Activated CD4-positive, alpha-beta T cell treated with anti-CD3 and anti-CD28 coated beads, Interleukin-2, Interleukin-4, amounts not matched to agents 100 ng/mL and 50 ng/mL, durations not matched to agents 16 hours and 8 hours (primary cell): ENCODE measurements at places on chromosomes 2 and 18.

GRCh38 chr2:170024721-170025120 lies 153.2 kb upstream of the MYO3B start:
- DNase-seq = no peak

- no peak for DNase-seq
These were observed 30.3 kb downstream of the SP3 start for GRCh38 chr2:173934895-173935294.

- no peak for DNase-seq
These were observed 758.4 kb upstream of the GCFC2 start for GRCh38 chr2:76469066-76469465.

DNA sequence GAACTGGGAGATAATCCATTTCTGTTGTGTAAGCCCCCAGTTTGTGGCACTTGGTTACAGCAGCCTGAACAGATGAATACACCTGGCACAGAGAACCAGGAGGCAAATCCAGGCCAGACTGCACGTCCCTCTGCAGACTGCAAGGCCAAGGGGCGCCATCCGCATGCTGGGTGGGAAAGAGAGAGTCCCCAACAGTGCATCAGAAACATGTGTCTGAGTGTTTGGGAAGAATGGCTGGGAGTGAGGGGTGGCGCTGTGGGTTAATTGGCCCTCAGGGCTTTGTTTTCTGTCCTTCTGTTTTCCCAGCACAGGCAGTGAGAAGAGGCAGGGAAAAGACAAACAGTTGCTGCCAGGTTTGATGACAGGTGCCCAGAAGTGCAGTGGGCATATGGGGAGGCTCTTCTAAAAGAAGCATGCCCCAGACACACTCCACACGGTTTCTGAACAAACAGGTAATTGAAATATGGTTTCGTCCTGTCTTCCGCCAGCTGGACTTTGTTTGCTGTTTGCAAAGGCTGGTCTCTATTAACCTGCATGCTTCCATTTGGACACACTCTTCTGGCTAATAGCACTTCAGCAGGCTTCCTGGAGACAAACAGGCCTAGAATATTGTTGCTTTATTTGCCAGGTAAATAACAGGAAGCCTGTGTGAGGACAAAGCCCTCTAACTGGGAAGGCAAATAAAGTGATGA lies 43.4 kb upstream of the SEC11C start:
- DNase-seq = no peak

GRCh38 chr2:104405623-104406022 lies 448.3 kb upstream of the POU3F3 start:
- DNase-seq = no peak

- no peak for DNase-seq
These were observed 154.0 kb downstream of the CALCRL start for GRCh38 chr2:187294043-187294442.

DNA sequence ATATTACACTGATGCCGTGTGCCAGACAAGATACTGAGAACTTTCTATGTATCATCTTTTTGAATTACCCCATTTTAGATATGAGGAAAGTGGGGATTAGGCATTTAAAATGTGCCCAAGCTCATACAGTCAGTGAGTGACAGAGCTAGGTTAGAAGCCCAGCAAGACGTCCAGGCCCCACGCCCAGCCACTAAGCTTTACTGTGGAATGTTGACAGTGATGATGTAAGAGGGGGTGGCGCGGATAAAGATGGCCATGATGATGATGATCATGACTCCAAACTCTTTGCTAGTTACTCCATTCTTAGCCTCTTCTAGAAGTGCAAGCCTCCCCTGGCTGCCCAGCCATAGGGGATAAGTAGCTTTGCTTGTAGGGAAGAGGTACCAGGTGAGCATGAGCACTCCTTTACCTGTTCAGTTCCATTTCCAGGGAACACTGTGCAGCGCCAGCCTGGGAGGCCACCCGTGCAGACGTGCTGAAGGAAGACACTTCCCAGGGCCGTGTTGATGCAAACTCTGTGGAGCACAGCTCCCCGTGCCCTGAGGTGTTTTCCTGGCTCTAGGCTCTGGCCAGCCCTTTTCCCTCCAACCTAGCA lies 65.5 kb downstream of the BCL2L11 start:
- no peak for DNase-seq

DNA sequence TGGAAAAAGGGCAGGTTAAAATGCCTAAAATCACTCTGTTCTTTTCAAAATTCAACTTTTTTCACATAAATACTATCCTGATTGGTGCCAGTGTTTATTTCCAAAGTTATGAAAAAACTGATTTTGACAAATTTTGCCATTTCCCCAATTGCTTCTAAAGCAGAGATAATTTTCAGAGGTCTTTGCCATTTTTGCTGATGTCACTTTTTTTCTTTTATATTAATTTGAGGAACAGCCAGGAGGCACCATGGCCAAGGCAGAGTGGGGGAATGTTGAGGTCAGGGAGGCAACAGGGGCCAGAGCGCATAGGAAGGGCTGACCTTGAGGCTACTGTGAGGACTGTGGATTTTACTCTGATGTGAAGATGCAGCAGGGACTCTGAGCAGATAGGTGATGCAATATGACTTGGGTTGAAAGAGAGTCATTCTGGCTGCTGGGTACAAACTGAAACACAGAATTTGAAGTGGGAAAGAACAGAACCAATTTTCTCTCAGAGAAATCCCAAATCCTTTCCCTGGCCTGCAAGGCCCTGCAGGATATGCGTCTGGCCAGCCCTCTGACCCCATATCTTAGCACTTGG lies 75.1 kb upstream of the LDAH start:
- DNase-seq = no peak

DNA sequence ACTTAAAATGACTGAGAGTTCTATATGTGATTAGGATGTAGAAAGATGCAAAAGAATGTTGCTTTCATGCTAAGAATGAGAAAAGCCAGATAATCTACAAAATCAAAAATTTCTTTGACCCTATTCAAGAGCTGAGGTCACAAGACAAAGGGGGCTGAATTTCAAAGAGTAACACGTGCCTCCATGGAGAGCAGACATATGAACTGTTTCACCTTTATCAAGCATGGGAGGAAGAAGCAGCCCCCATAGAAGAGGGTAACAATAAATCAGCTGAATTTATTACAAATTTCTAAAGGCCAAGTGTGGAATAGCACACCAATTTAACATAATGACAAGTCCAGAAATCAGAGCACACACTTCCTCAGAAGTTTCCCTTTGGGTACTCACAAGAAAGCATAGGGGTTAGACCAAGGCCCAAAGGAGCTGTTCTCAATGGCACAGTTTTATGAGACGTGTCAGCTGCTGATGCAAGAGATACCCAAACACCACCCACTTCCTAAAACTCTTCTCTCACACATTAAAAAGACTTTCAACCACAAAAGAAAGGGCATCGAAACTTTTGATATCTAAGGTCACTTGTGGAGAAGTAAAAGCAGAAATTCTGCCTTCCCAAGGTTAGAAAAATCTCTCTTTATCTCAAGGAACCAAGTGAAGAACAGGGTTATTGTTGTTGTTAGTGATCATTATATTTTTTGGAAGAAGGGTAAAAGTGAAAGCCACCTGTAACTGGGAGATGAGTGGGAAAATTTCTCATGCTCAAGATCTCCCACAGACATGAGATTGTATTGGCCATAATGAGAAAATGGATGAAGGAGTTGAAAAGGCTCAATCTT lies 950.1 kb downstream of the TRIB2 start:
- no peak for DNase-seq

DNA sequence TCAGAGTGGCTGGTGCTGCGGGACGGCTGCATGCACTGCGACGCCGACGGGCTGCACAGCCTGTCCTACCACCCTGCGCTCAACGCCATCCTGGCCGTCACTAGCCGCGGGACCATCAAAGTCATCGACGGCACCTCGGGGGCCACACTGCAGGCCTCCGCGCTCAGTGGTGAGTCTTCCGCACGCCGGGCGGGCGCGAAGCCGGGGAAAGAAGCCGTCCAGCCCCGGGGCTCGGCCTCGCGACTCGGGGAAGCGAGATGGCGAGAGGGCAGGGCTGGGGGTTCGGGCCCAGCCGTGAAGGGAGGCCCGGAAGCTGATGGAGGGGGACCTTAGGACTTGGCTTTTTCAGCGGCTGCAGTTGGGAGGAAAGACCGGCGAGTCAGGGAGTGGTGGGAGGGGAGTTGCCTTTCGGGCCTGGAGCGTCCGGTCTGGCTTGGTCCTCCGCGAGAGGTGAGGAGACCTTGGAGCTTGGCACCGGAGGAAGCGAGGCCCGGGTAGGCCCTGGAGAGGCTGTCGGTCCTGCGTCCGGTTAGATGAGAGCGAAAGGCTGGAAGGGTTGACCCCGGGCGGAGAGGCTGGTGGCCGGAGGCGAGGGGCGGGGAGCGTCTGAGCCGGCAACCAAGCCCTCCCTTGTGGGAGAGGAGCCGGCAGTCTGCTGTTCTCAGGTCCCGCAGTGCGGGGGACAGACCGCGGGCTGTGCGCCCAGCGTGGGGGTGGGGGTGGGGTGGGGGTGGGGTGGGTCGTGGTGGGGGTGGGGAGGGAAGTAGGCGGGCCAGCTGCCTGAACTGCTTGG lies 691 bp downstream of the BIRC6 start:
- DNase-seq = peak; percentile 23

DNA sequence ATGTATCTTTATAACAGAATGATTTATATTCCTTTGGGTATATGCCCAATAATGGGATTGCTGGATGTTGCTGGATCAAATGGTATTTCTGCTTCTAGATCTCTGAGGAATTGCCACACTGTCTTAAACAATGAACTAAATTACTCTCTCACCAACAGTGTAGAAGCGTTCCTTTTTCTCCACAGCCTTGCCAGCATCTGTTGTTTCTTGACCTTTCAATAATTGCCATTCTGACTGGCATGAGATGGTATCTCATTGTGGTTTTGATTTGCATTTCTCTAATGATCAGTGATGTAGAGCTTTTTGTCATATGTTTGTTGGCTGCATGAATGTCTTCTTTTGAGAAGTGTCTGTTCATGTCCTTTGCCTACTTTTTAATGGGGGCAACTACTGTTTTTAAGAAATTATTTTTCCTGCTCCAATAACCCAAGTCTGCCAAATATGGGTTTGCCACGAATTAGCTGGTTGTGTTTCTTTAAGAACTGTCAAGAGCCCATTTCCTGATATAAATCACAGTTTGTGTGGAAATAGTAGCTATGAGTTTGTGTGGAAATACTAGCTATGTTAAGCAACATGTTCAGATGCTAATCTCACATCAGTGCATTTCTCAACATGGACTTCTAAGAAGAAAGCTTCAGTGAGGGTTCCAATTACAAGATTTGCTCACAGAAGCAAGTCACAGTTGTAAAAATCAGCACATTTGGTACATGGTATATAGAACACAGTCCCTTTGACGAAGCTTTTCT lies 259.4 kb downstream of the ANAPC1 start:
- DNase-seq = peak; percentile 43

- no peak for DNase-seq
These were observed 42.7 kb downstream of the FHOD3 start for GRCh38 chr18:36340246-36340645.

GRCh38 chr18:26482569-26482968 lies 65.8 kb downstream of the KCTD1 start:
- DNase-seq = no peak

DNA sequence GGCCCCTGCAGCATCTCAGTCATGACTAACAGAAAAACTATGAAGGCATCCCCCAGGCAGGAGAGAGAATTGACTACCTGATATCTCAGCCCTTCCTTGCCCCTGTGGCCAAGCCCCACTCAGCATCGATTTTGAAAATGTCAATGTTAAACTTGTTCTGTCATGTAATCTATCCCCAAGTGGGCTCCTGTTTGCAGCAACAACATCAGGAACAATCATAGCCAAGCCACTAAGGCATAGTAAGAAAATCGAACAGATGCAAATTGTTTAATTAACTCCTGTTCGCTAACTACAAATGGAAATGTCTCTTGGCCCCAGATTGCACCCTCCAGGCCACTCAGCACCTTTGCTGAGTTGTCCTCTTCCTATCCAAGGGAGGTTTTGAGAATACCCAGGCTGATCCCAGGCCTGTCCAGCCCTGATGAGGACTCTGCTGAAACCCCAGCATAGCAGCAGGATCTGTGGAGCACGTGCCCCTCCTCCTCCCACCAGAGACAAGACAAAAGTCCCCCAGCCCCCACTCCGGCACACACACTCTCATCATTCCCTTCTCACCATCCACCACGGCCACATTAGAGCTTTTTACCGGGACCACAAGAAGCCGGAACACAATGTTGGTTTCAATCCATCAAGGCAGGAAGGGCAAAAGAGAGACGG lies 150.1 kb downstream of the TNS1 start:
- DNase-seq = no peak

DNA sequence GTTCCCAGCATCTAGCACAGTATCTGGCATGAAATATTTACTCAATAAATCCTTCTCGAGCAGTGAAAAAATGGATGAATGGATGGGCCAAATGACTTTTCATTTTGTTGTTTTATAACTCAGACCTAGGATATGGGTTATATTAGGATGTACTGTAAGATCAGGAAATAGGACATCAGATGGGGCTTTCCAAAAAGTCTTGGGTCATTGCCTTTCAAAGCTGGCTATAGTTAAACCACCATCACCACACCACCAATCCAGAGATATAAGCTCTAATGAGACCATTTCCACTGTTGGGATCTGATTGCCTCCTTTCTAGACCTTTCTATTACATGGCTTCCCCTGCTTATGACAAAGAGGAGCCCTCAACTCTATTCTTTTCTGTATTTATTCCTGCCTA lies 525.0 kb upstream of the TCF4 start:
- DNase-seq = no peak

DNA sequence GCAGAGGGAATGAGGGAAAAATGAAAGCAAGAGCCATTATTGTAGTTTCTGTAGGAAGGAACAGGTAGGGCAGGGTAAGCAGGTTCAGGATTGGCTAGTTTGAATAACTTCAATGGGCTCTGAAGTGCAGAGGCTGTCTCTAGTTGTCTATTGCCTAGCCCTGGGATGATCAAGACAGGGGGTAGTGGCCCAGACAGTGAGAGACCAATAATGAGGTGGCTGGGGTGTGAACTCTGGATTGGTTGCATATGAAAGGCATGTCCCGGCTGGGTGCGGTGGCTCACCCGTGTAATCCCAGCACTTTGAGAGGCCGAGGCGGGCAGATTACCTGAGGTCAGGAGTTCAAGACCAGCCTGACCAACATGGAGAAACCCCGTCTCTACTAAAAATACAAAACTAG lies 67.5 kb upstream of the SLC38A11 start:
- no peak for DNase-seq

GRCh38 chr2:126770466-126770865 lies 114.5 kb downstream of the GYPC start:
- DNase-seq = no peak

DNA sequence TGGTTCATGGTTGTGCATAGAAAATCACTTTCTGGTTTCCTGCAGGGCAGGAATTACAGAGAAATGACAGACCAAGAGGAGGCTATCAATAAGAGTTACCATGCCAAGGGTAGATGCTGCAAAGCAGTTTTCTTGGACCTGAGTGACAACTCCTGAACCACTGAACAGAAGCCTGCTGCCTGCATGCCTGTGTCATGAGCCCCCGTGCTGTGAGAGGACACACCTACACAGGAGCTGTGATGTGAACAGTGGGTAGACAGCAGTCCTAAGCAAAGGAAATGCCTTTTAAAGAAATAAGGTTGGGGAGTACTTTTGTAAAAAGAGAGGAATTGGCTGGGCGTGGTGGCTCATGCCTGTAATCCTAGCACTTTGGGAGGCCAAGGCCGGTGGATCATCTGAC lies 54.2 kb upstream of the CREB1 start:
- DNase-seq = no peak
